Activated CD4-positive, alpha-beta T cell treated with anti-CD3 and anti-CD28 coated beads, Interleukin-2, amount 10 ng/mL, durations not matched to agents 24 days and 14 days (primary cell): ENCODE measurements at places on chromosomes 13 and 19. TPM values are rescaled to one million over a fixed set of nuclear protein-coding genes. Genes with fewer than 3 reads are reported as not detected.

DNA sequence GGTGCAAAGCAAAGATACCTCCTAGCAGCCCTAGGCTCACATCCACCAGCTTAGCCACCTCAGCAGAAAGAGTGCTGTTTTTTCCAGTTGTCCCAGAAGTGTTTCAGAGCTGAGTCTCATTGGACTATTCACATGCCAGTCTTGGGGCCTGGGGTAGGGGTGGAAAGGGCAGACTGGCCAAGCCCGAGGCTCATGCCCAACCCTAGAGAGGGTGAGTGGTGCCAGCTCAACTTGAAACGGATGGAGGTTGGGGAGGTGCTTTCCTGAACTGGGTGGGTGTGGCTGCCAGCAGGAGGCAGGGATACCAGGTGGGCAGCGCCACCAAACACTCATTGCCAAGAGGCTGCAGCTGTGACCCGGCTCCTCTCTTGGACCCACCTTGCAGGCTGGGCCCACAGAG lies 116.9 kb downstream of the DPF1 start:
- no peak for DNase-seq

DNA sequence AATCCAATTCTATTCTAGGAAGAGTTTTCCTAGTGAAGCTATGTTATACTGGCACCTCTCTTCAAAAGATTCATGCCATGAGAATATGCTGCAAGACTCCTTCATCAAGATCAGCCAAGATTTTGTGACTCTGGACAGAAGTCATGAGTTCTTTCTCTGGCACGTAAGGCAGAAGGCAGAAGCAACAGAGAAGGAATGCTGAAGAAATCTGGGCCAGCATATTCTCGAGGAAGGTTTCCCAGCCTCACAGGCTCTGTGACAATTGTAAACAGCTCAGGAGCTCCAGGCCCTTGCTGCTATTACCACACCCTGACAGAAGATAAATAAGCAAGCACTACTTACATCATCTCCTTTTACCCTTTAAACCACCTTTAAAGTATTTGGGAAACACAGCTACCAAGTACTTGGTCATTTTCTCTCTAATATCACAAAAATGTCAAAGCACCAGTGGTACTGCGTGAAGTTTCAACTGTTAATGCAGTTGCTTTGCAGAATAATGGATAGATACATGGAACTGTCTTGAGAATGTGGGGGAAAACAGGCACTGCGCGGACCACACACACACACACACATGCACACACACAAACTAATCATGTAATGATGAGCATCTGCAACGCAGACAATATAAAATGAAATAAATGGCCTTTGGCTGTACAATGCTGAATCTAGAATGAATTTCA lies 55.4 kb downstream of the INTS6 start:
- DNase-seq = no peak

Gene LILRB2
- not detected in 2 replicates for total RNA-seq

GRCh38 chr19:1356508-1356865 lies 27.2 kb upstream of the NDUFS7 start:
- DNase-seq = no peak

GRCh38 chr13:33454844-33455705 lies 169.5 kb upstream of the STARD13 start:
- DNase-seq = no peak

Gene C1QTNF9
- 0.09 TPM in 1 of 2 replicates, not detected in the other for total RNA-seq

DNA sequence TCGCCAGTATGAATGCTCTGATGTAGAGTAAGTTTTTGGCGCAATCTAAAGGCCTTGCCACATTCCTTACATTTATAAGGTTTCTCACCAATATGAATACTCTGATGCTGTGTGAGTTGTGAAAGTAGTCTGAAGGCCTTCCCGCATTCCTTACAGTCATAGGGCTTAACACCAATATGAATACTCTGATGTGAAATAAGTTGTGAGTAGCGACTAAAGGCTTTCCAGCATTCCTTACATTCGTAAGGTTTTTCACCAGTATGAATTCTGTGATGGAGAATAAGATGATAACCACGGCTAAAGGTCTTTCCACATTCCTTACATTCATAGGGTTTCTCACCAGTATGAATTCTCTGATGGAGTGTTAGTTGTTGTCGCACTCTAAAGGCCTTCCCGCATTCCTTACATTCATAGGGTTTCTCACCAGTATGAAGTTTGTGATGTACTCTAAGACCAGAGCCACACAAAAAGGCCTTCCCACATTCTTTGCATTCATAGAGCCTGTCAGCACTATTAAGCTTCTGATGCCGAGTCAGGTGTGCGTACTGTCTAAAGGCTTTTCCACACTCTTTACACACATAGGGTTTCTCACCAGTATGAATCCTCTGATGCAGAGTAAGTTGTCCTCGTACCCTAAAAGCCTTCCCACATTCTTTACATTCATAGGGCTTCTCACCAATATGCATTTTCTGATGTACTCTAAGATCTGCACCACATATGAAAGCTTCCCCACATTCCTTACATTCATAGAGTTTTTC lies 14.1 kb upstream of the ZFP14 start:
- no peak for DNase-seq

DNA sequence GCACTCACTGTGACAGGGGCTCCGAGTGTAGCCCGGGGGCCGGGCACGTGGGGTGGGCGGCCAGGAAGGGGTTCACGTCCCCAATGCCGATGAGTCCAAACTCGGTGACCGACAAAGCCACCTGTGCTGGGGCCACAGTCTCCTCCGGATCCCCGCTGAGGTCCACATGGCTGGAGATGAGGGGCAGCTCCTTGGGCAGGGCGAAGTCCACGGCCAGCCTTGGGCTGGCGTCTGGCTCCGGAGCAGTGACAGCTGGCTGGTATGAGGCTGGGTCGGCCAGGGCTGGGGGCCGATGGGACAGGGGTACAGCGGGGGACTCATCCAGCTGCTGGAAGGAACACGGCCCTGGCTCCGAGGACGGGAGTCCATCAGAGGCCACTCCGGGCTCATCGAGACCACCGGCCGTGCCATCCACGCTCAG lies 15.9 kb upstream of the PLPP2 start:
- no peak for DNase-seq

GRCh38 chr13:29925457-29926097 lies 75.2 kb upstream of the UBL3 start:
- DNase-seq = no peak

Gene ADM5
- total RNA-seq = 8.4 and 8.6 TPM in 2 replicates

Gene PLVAP
- total RNA-seq = not detected in 2 replicates
